ENCODE measurements at places on chromosomes 1 and 21.
A peak's percentile ranks its signal among the peaks of the same experiment; 100 is the strongest.

GRCh38 chr1:227996187-227996950, 10.4 kb upstream of the WNT3A start:
- no peak for DNase-seq

DNA sequence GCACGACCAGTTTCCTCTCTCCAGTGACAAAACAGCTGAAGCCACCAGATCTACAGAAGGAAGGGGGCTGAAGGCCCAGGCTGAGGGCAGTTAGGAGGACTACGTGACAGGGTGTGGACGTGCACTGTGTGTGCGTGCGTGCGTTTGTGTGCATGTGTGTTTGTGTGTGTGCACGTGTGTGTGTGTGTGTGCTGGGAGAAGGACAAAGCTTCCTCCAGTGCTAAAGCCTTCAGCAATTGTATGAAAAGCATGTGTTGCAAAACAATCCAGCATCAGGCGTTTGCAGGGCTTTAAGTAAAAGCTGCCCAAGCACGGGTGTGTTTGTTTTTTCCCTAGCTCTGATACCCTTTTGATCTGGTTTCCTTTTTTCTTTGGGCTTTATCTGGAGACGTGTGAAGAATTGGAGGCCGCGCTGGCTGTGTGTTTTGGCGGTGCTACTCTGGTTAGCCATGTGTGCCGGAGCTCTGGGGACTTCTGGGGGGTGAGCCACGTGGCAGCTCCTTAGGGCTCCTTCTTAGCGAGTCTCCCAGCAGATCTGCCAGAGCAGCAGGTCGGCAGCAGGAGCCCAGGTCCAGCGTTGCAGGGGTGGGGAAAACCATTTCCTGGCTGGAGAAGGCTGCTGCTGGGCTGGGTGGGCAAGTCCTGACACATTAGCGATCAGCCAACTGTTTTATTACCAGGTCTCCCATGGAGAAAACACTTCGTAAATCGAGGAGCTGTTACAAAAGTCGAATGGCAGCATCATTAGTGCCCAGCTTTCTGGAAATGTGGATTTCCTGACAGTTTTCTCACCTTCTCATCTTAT, 73.4 kb downstream of the UCK2 start:
- no peak for DNase-seq

DNA sequence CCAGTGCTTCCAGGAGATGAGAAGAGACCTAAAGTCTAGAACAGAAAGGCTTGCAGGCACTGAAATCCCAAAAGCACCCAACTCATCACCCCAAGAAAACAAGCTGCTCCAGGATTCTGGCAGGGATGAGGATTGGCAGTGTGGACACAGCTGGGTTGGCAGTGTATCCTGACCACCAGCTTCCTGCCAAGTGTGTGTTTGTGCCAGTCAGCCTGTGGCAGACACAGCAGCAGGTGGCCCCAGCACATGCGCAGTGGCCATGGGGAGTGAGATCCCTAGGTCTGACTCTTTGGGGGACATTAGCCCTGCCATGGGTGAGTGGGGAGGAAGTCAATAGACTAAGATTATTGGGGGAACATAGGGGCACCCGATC, 8.7 kb upstream of the SNAPIN start:
- no peak for DNase-seq

DNA sequence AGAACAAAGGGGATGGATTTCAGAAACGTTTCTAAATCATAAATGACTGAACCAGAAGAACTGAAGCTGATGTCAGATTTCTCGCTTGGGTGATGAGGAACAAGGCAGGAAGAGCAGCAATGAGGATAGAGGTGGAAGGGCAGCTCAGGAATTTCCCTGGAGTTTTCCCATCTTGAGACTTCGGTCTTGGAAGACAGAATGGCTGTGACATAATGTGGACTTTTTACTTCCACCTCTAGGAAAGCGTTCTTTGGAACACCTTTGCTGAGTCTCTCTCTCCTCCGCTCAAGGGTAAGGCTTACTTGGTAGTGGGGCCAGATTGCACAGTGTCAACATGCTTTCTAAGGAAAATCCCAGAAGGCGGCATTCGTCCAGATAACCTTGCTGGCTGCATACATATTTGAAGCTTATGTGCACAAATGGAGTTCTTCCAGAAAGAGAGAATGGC, 36.6 kb downstream of the DEGS1 start:
- no peak for DNase-seq

DNA sequence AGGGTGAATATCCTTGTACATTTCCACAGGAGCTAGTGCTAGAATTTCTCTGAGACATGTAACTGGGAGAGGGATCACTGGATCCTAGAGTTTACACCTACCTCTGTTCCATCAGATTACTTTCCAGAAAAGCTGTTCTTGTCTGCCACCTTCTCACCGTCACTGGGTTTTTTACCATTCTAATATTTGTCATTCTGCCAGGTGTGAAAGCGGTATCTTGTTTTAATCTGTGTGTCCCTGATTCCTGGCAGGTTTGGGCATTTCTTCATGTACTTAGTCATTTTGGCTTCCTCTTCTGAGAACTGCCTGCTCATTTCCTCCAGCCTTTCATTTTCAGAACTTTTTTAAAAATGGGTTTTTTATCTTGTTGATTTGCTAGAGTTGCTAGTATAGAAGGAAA, 5.1 kb downstream of the PMF1 start:
- peak; percentile 14 for DNase-seq

- no peak for DNase-seq
Observed at GRCh38 chr1:19960591-19960990, 18.8 kb downstream of the PLA2G2A start.

GRCh38 chr1:205523261-205523890, 18.9 kb downstream of the CDK18 start:
- no peak for DNase-seq
